ENCODE measurements at places on chromosomes 11 and 22.

- DNase-seq, result peak; percentile 93
Observed at GRCh38 chr11:67240576-67241389, 25.5 kb upstream of the GRK2 start.

DNA sequence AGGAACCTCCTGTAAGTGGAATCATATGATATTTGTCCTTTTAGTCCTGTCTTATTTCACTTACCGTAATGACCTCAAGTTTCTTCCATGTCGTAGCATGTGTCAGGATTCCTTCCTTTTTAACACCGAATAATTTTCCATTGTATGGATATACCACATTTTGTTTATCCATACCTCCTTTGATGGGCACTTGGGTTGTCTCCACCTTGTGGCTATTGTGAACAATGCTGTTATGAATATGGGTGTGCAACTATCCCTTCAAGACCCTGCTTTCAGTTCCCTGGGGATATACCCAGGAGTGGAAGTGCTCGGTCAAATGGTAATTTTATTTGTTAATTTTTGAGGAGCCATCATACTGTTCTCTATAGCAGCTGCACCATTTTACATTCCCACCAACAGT is 244.9 kb upstream of the BLID start:
- DNase-seq, result peak; percentile 12

DNA sequence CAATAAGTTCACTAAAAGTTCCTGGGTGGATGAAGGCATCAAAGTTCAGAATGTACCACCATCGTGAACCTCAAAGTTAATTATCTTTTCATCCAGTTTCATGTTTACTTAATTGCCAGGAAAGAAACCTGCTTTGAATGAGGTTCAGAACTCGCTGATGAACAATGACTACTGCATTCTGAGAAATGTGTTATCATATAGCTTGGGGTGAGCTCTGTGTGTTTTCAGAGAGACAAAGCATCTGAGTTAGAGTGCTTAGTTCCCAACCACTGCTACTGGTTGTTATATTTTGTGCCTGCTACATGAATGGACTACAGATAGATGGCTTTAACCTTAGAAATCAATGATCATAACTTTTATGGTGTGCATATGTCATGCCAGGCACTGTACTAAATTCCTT is 1131.0 kb downstream of the DLG2 start:
- DNase-seq, result no peak

GRCh38 chr11:66195867-66196266 is 72.6 kb upstream of the RAB1B start:
- DNase-seq, result no peak

DNA sequence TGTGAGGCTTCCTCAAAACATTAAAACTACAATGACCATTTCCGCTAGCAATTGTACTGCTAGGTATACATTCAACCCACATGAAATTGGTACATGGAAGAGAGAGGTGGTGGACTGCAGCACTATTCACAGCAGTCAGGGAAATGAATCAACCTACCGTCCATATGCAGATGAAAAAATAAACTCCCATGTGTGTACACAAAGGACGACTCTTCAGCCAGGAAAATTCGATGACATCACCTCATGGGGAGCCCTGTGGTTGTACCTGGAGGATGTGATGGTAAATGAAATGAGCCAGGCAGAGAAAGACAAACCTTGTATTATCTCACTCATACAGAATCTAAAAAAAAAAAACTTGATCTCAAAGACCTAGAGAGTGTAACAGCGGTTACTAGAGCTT is 23.3 kb downstream of the RFPL3 start:
- no peak for DNase-seq

DNA sequence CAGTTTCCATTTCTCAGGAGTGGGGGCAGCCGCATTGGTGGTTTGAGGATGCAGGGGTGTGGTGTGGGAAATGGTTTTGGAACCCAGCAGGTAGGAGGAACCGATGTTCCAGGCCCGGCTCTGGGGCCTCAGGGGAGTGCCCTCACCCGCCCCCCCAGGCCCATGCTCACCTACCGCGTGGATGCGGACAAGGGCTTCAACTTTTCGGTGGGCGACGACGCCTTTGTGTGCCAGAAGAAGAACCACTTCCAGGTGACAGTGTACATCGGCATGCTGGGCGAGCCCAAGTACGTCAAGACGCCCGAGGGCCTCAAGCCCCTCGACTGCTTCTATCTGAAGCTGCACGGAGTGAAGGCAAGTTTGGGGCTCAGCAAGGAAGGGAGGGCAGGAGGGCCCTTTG is 18.6 kb downstream of the TMEM258 start:
- no peak for DNase-seq

- DNase-seq, result no peak
Observed at GRCh38 chr22:19201869-19202798, 23.6 kb upstream of the SLC25A1 start.

Data from suppressor macrophage (primary cell).